Stimulated activated CD4-positive, alpha-beta T cell treated with anti-CD3 and anti-CD28 coated beads, Interleukin-1b, Interleukin-23, amount 100 ng/mL, for 1 hour (primary cell): ENCODE measurements at places on chromosomes 2 and 18.

- DNase-seq, result no peak
Measured at GRCh38 chr2:176158855-176159662, 2.0 kb downstream of the HOXD3 start.

- DNase-seq, result no peak
Measured at GRCh38 chr2:200873560-200873959, 9.1 kb upstream of the CLK1 start.

DNA sequence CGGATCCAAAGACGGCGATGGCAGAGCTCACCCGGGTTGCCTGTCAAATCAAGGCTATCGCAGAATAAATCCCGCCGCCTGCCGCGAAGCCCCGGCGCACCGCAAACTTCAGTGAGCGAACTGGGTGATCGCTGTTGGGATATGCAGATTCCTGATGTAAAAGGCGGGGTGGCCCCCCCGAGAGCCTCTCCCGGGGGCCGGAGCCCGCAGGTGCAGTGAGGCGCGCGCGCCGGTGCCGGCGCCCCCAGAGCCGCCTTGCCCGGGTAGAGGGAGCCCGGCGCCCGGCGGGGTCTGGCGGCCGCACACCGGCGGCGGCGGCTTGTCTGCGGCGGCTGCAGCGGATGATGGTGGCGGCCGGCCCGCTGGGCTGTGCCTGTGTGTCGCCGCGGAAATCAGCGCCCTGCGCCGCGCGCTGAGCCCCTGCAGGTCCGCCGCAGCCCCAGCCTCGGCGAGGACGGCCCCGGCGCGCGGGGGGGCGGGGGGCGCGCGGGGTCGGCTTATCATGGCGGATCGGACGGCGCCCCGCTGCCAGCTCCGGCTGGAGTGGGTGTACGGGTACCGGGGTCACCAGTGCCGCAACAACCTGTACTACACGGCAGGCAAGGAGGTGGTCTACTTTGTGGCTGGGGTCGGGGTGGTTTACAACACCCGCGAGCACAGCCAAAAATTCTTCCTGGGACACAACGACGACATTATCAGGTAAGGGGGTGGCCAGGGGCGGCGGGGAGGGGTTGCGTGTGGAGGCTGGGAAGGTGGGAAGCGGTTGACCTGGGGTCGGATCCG lies 1.3 kb downstream of the EML6 start:
- no peak for DNase-seq

DNA sequence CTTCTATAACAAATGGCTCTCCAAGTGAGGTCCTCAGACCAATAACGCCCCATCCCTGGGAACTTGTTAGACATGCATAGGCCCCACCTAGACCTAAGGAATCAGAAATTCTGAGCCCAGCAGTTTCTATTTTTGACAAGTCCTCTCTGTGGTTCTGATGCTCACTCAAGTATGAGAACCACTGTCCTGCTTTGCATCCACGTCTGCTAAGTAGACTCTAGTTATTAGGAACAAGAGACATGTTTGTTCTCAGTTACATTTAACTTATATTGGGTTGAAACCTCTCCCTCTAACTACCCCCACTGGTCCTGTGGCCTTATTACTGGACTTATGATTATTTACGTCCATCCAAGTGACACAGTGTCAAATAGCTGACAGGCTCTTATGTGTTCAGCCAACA lies 70.3 kb downstream of the TMEM17 start:
- no peak for DNase-seq

DNA sequence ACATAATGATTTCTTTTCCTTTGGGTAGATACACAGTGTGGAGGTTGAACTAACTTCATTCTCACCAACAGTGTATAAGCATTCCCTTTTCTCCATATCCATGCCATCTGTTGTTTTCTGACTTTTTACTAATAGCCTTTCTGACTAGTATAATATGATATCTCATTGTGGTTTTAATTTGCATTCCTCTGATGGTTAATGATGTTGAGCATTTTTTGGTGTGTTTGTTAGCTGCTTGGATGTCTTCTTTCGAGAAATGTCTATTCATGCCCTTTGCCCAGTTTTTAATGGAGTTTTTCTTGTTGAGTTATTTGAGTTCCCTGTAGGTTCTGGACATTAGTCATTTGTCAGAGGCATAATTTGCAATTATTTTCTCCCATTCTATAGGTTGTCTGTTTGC lies 59.8 kb downstream of the MARCHF4 start:
- DNase-seq, result no peak

- DNase-seq, result no peak
Measured at GRCh38 chr2:231039821-231040364, 2.6 kb downstream of the C2orf72 start.

DNA sequence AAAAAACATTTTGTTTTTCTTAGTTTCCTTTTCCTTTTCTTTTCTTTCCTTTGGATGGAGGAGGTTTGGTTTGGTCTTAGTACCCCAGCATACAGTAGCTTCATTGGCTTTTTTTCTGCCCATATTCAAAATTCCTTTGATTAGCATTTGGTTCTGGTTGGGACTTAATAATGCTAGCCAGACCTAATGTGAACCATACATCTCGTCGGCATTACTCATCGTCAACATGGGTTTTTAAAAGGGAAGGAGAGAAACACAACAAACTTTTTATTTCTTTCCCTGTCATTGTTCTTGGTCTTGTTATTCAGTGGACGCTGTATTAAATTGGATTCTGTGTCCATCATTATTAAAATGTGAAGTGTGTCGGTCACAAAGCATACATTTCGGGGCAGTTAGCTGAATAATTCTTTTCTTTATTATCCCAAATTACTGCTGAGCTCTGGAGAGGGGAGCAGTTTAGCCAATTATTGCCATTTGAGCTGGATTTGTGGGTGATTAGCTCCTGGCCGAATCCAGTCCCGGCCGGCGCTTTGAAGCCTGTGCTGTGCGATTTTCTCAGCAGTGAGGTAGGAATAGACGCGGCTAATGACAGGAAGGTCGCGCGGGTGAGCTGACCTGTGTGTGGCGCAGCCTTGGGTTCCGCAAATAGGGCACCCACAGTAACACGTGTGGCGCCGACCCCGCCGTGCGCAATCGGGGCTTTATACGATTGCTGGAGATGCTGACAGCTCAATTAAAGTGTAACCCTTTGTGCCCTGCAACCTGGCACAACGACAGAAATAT lies 303.3 kb downstream of the GBX2 start:
- DNase-seq, result no peak

GRCh38 chr2:188326669-188327301 lies 35.1 kb downstream of the GULP1 start:
- no peak for DNase-seq

- no peak for DNase-seq
Measured at GRCh38 chr2:16294791-16295190, 354.4 kb downstream of the MYCN start.

GRCh38 chr2:147327613-147328012 lies 517.2 kb upstream of the ACVR2A start:
- no peak for DNase-seq

- no peak for DNase-seq
Measured at GRCh38 chr2:118748245-118748885, 99.1 kb downstream of the EN1 start.

GRCh38 chr2:18242716-18243115 lies 317.7 kb downstream of the RDH14 start:
- no peak for DNase-seq

GRCh38 chr2:64085936-64086335 lies 58.3 kb downstream of the PELI1 start:
- DNase-seq, result no peak

GRCh38 chr2:238839428-238839827 lies 8.5 kb upstream of the TWIST2 start:
- DNase-seq, result no peak
